ENCODE measurements at places on chromosomes 1 and 21.

DNA sequence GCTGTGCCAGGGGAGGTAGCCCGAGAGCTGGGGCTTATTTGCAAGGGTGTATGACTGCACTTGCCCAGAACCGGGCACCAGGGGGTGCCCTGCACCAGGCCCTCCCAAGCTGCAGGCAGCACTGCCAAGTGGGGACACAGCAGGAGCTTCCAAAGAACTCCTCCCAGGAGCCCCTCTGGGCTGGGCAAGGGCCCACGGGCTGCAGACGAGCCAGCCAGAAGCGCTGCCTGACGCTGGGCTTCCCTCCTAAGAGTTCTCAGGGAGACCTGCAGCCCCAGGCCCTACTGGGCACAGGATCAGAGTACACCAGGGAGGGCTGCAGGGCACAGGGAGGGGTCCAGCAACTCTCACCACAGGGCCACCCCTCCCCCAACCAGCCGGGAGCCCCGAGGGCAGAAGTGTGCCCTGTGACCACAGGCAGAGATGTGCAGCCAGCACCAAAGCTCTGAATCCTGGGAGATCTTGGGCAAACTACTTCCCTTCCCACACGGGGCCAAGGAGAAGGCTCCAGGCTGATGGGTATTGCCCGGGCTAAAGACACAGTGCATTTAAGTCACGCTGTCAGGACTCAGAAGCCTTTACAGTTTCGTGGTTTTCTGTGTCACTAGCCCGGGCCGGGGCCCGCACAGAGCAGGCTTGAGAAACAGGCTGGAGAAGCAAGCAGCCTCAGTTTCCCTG, 63.4 kb downstream of the KCNAB2 start:
- no peak for DNase-seq

DNA sequence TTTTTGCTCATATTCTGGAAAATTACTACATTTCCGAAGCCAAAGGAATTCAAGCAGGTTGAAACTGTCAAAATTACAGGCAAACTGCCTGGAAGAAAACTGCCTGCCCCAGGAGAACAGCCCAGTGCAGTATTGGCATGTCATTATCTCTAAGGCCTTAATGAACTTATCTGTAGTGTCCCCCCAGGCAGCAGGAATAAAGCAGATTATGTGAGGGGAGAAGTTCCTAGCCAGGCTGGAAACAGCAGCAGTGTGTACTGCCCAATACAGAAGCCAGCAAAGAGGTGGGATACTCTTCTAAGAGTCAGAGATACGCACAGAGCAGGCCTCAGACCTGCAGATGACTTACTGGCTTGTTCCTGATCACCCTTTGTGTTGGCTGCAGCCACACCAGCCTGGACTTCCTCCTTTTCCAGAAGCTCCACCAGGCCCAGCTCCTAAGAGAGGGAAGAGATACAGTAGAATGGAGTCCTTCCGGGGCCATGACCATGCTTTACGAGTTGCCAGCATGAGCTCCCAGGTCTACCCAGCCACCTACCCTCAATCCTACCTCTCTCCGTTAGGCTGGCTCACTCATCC, 11.7 kb downstream of the IQGAP3 start:
- DNase-seq = no peak

GRCh38 chr1:54885807-54886723, 930 bp downstream of the DHCR24 start:
- DNase-seq = no peak

GRCh38 chr1:188062456-188062855, 1233.7 kb downstream of the PLA2G4A start:
- DNase-seq = no peak

DNA sequence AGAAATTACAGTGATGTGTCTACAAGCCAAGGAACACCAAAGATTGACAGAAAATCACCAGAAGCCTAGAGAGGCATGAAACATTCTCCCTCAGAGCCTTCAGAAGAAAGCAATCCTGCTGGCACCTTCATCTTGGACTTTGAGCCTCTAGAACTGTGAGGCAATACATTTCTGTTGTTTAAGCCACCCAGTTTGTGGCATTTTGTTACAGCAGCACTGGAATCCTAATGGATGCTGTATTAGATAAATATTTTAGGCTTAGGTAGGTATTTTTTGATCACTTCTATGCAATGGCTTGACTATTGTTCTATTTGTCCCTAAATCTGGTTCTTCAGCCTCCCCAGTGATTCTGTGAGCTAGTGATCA, 453.1 kb downstream of the LTN1 start:
- no peak for DNase-seq

GRCh38 chr1:36178471-36179219, 22.7 kb downstream of the MAP7D1 start:
- no peak for DNase-seq

DNA sequence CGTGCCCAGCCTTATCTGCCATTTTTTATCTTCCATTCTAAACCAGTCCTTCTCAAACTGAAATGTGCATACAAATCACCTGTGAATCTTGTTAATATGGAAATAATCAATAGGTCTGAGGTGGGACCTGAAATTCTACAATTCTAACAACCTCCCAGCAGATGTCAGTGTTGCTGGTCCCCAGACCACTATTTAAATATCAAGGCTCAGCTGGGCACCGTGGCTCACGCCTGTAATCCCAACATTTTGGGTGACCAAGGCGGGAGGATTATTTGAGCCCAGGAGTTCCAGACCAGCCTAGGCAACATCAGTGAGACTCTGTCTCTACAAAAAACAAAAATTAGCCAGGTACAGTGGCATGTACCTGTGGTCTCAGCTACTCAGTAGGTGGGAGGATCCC, 4.1 kb downstream of the UQCRHL start:
- no peak for DNase-seq

DNA sequence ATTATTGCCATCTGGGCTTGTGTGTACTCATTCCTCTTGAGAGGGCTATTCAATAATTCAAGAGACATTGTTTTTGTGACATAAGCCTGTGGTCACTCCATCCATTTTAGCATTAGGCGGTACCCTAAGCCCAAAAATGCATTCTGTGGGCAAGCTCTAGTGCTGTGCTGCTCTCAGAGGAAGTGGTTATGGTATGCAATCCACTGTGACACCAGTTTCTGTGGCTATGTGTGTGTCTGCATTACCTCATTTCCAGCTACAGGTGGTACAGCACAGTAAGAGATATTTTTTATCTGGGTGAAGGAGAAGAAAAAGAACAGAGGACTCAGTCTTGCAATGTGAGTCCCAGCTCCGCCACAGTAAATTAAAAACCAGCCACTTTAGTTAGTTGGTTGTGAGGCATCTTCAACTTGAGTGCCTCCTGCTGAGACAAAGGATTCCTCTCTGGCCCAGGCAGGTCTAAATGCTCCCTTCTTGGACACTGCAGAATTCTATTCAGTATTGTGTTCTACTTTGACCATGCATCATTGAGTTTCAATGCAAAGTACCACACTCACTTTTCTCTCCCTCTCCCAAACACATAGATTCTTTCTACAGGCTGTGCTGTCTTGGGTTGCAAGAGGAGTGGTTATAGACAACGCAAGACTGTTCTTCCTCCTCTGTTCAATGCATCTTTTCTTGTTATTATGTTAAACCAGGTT, 777.8 kb upstream of the BRINP3 start:
- no peak for DNase-seq

Data from sciatic nerve (tissue), 2 donors.